Stimulated activated CD8-positive, alpha-beta memory T cell treated with anti-CD3 and anti-CD28 coated beads, Interleukin-4, amount 100 ng/mL, for 4 hours (primary cell): ENCODE measurements at places on chromosomes 12 and 14.

DNA sequence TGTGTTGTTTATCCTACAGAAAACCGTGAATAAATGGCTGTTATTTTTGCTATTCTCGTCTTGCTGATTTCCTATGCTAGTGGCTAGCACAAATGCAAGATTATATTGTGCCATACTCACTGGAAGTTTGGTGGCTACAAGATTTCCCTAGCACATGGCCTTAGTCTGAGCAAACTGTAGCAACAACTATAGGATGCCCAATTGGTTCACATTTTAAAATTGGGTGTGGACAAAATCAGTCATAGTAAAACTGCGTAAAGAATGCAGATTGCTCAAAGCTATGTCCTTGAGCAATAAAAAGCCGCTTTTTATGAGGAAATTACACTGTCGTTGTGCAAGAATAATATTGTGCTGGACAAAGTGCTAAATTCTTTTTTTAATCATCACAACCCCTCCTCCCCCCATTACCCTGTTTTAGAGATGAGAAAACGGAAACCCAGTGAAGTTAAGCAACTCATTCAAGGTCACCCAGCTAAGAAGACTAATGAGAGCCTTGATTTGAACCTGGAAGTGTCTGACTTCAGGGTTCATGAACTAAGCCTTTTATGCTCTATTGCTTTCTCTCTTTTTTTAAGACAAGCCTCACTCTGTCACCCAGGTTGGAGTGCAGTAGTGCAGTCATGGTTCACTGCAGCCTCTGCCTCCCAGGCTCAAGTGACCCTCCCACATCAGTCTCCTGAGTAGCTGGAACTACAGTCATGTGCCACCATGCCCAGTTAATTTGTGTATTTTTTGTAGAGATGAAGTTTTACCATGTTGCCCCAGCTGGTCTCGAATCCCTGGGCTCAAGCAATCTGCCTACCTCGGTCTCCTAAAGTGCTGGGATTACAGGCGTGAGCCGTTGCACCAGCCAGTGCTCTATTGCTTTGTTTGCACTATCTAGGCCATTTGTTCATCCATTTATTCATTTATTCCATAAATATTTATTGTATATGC, 73.6 kb downstream of the SRGAP1 start:
- DNase-seq = no peak

GRCh38 chr12:43766291-43766690, 7.5 kb downstream of the IRAK4 start:
- no peak for DNase-seq

DNA sequence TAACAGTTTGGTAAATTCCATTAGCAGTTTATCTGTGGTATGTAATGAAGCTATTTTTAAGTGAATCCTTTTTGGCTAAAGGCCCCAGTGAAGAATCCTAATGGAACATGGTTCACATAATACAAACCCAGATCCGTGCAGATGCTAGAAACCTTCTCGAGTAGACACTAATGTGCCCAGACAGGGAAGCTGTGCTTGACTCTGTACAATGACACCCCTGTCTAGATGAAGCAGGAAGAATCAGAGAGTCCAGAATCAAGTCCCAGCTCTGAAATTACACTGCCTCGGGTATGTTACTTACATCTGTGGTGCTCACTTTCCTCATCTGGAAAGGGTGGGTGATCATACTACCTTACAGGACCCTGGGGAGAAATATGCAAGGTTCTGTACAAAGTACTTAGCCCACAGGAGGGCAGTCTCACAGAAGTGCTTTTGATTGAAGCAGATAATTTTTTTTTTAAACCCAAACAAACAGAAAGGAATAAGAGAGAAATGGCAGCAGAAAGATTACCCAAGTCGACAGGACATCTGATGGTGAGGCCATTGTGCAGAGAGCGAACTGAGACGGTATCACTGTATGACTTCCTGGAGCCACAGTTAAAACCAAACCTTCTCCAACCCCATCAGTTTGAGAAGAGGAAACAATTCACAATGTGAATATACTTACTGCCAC, 8.5 kb downstream of the CRACR2A start:
- DNase-seq = no peak

DNA sequence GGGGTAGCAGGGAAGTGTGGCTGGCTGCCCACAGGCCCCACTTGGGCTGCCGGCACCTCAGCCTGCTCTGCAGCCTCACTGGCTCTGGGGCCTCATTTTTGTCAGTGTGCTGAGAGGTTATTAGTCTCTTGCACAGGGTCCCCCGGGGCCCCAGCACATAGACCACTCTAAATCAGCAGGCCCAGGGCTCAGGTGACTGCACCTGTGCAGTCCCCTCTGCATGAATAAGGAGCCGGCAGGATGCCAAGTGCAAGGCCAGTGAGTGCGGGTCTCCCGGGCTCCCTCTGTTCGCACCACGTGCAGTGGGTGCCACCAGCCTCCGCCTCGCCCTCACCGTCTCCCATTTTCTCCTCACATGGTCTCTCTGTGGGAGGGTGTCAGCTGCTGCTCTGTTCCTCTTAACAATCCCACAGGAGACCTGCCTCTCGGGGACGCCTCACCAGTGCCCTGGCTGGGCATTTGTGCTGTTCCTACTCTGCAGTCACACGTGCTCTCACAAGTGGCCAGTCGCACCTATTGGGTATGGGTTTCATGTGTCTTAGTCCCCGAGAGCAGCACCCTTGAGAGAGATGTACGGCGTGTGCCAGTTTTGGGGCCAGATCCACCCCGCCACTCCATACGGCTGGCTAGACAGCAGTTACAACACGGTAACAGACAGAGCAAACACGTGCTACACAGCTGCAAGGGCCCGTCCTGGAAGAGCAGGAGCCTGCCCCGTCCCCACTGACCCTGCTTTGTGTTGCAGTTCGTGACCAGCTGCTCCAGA, 40.4 kb downstream of the MMAB start:
- no peak for DNase-seq

- DNase-seq = no peak
Observed at GRCh38 chr14:21711360-21711961, 37.8 kb upstream of the OR4E1 start.

DNA sequence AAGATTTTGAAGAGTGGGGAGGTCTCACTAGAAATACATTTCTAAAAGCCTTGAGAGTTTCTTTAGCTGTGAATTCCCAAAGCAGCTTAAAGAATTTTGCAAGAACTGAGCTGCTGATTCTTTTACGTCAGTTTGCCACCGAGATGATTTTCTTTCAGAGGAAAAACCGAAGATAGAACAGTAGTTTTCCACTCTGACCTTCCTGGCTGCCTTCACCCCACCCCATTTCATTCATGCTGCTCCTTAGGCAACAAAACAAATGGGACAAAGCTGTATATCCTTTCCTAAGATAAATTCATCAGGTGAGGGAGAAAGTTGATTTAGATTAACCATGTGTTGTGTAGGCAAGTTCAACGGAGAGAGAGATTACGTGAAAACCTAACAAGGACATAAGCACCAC, 947.0 kb downstream of the GALC start:
- no peak for DNase-seq

DNA sequence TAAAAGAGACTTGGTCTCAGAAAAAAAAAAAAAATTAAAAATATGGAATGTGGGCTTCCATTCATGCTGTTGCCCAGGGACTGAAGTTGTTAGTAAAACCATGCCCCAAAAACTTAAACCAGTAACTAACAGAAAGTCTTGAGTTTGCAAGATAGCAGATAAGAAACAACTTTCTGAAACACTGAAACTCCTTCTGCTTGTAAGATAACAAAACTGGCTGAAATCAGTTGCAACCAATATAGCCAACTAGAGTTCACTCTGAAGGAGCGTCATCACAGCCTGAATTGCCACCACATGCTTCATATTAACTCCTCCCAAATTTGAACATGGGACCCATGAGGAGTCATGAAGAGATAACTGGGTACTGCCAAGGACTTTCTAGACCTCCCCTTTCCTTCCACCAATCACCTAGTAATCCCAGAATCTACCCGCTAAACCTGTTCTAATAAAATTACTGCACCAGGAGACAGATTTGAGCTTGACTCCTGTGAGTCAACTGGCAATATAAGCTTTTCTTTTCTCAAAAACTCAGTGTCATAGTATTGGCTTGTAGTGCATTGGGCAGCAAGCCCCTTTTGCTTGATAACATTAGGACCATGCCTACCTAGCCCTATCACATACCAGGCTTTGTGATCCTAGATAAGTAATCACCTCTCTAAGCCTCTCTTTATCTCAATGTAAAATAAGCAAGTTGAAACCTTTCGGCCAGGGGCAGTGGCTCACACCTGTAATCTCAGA, 53.6 kb downstream of the R3HDM2 start:
- no peak for DNase-seq

- DNase-seq = no peak
Observed at GRCh38 chr12:80490329-80490728, 46.3 kb downstream of the PTPRQ start.

- DNase-seq = no peak
Observed at GRCh38 chr14:69427596-69427995, 29.1 kb downstream of the SLC39A9 start.

DNA sequence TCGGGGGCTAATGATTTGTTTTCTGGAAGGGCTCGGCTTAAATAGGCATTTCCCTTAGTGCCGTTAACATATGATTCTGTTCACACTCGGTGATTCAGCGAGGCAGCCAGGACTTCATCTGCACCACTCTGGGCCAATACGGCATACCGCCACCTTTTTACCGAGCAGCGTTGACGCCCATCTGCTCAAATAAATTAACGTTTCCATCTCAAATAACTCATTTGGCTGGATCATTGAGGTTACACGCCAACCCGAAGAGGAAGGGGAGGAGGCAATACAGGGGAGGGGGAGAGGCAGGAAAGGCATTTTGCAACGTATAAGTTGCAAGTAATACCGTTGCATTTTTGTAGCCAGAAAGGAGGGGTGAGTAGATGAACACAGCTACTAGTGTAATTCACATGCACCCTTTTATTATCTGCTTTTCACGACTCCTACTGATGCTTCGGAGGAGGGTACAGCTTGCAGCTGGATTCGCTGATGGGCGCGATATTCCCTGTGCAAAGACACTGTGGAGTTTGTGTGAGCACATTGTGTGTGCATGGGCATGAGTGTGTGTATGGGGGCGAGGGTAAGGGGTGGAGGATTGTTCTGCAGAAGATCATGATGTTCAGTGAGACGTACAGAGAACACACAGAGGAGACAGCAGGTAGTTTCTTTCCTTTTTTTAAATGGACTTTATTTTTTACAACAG, 45.9 kb downstream of the MAP1LC3B2 start:
- no peak for DNase-seq

DNA sequence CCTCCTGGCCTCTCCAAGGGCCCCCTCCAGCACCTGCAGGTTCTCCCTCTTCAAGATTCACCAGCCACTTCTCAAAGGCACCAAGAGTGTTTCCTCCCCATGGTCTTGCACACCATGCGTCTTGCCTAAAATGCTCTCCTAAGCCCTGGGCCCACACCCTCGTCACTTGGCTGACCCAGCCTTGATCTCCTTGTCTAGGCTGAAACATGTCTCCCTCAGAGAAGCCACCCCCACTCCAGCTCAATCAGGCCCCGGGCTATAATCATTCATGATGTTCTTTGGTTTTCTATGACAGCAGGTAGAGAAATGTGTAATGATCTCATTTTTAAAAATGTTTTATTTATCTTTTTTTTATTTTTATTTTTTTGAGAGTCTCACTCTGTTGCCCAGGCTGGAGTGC, 88.1 kb downstream of the EFCAB11 start:
- DNase-seq = no peak

DNA sequence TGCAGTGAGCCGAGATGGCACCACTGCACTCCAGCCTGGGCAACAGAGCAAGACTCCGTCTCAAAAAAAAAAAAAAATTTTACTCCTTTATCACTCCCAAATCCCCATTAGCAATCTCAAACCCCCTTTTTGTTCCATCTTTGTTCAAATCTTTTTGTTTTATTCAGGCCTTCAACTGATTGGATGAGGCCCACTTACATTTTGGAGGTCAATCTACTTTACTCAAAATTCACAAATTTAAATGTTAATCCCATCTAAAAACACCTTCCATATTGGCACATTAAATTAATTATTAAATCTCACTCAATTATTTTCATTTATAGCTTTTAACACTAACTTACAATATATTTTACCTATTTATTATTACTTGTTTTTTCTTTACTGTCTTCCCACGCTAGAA, 27.0 kb upstream of the TXNRD1 start:
- DNase-seq = no peak

GRCh38 chr14:61152851-61153364, 128.2 kb downstream of the TMEM30B start:
- DNase-seq = no peak
